Keratinocyte (primary cell): ENCODE measurements at places on chromosomes 16 and 17.

DNA sequence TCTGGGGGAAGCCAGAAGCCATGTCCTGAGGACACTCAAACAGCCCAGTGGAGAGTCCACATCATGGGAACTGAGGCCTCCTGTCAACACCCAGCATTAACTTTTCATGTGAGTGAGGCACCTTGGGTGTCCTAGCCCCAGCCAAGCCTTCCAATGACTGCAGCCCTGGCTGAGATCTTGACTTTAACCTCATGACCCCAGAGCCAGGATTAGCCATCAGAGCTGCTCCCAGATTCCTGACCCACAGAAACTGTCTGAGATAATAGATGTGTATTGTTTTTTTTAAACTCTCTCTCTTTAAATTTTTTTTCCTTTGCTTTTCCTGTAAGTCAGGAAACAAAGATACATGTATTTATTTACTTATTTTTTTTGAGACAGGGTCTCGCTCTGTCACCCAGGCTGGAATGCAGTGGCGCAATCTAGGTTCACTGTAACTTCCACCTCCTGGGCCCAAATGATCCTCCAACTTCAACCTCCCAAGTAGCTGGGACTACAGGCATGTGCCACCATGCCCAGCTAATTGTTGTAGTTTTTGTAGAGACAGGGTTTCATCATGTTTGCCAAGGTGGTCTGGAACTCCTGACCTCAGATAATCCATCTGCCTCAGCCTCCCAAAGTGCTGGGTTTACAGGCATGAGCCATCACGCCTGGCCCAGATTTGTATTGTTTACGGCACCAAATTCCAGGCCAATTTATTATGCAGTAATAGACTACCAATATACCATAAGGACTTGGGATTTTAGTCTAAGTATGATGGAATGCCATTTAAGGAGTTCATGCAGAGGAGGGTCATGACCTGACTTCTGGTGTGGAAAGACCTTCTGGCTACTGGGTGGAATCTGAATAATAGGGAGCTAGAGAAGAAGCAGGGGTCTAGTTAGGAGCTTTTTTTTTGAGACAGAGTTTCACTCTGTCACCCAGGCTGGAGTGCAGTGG is 14.0 kb upstream of the TMEM94 start:
- no peak for DNase-seq

DNA sequence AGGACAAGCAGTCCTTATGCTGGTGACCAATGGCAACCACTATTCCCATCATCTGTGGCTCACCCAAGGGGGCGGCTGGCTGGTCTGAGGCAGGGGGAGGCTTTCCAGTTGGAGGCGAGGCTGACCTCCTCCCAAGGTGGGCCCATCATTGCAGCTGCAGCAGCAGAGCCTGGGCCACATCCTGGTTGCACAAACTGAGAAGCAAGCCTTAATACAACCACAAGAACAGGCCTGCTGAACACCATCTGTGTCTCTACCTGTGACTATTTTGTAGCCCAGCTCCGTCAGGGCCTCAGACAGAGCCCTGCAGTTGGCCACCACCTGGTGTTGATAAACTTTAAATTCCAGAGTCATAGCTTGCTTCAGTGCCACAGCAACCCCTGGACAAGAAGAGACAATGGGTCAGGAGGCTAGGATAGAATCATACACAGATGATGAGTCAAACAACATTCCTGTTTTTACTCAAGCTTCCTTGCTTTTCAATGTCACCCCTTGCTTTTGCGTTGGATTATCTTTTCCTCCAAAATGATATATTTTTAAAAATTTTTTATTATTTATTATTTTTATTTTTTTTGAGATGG is 17.9 kb downstream of the SMCR8 start:
- DNase-seq = no peak

DNA sequence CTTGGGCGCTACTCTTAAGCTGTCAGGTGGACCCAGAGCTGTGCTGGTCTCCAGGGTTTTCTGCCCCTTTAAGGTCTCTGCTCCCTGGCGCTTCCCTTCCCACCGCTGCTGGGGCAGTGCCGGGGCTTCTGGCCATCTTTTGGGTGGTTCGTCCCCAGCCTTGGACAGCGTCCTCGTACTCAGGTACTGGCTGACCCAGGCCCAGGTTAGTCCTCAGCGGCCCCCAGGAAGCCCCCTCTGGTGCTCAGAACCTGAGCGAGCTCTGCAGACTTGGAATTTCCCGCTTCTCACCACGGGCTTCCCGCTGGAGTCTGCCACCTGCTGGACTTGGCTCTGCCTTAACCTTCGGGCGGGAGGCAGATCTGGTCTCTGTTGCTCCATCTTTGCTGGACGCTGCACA is 94.1 kb upstream of the ZNF750 start:
- DNase-seq = no peak

- no peak for DNase-seq
These were observed 40.2 kb upstream of the CIBAR2 start for GRCh38 chr16:85152414-85153030.

DNA sequence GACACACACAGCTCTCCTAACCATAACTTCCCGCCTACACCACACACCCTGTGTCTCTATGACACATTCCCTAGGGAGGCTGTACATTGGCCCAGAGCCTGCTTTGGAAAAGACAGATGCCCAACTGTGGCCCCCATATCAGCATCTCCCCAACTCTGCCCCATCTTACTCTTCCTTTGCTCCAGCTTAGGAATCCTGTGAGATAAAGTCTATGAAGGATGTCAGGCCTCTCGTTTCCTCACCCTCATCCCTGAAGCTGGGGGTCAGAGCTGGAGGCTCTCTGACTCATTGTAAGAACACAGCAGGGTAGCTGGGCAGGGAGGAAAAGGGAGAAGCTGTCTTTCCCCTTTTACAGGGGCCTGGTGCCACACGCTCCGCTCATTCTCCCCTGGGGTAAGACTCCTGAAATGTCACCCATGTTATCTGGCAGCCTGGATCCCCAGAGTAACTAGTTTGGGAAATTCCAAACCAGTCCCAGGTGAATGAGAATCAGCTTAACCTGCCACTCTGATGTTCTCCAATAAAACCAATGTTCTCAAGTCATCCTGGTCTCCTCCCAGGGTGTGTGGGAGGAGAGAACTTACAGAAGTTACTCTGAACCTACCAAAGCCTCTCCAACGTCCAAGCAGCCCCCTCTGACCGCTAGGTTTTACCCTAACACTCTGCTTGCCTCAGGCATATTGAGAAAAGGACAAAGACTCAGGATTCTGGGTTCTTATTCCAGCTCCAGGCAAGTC is 2.8 kb downstream of the RAPGEFL1 start:
- DNase-seq = no peak

DNA sequence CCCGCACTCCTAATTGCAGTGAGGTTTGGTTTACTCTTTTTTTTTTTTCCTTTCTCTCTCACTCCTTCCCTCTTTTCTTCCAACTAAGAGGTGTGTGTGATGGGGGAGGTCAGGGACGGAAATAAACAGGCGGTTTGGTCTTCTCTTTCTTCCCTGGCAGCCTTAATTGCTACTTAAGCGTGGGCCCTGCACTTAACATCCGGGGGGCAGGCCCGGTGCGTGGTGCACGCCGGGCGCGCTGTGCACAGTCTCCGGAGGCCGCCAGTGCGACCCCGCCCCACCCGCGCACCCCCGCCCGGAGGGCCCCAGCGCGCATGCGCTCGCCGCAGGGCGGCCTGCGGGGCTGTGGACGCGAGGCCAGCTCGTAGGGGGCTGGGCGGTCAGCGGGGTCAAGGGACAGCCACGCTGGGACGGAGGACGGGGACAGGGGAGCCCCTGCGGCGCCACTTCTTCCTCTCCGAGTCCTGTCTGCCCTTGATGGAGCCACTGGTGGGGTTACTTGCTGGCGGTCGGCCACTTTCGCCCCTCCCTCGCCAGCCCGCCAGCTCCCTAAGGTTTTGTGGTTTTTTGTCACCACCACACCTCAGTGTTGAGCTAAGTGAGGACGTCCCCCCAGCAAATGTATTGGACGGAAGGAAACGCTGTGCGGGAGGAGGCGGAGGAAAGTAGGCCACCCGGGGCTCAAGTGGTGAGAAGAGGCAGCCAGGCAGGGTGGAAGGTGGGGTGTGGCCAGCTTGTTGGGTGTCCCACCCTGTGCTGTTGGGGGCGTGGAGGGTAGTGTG is 120.9 kb downstream of the MRM1 start:
- no peak for DNase-seq

GRCh38 chr17:77736721-77737120 is 221.8 kb upstream of the TNRC6C start:
- DNase-seq = no peak

DNA sequence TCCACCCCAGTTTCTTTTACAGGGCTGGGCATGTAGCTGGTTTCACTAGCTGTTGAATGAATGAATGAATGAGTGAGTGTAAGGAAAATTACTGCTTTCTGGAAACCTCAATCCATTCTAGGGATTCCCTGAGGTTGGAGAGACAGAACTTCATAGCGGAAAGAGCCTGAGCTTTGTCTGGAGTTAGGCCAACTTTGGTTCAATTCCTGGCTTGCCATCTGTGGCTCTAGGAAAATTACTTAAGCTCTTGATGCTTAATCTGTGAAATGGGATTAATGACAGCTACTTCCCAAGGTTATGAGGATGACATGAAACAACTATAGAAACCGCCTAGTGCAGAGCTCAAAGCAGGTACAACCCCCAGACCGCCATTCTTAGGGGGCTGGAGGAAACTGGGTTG is 76.3 kb upstream of the AXIN2 start:
- DNase-seq = no peak

DNA sequence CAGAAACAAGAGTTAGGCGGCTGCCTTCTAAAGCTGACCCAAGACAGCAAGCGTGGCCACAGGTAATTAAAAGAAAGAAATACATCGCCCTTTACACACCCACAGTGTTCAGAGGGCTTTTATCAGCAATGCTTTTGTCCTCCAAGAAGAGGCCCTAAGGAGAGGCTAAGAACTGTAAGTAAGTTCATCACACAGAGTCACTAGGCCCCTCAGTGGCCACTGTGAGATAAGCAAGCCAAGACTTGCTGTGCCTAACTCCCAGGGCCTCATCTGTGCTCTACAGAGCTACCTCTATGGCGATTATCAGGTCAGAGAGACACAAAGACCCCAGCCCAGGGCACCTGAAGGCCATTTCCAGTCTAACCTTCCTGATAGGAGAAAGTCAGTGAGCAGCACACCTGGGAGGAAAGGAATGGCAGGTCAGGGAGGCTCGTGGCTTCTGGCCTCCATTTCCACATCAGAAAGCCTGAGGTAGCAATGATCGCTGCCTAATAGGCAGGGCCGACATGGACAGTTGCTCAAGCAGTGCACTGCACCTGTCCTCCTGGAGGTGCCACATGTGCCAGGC is 545.2 kb upstream of the CDH11 start:
- no peak for DNase-seq

GRCh38 chr16:14203166-14203565 is 132.0 kb downstream of the MRTFB start:
- DNase-seq = no peak

- no peak for DNase-seq
These were observed 49.4 kb downstream of the BEAN1 start for GRCh38 chr16:66476328-66477027.

DNA sequence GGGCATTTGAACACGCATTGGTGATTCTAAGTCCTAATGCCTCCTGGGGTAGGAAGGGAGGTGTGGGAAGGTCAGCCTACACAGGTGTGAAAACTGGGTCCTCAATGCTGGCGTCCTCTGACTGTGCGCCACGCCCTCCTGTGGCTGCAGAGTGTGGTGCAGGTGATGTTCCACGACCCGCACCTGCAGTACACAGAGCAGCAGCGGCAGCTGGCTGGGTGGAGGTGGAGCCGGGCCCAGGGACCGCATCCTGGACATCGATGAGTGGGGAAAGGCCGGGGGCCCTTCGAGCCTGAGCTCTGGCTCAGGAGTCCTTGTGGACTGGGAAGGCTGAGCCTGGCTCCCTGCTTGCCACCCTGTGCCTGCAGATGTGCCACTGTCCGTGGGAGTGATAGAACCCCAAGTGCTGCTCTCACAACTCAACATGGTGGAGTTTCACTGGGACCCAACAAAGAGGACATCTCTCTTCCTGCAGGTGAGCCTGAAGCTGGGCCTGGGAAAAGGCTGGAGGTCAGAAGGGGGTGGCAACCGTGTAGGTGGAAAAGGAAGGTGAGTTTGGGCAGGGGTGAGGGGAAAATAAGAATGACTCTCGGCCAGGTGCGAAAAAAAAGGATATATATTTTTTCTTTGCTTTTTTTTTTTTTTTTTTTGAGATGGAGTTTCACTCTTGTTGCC is 14.0 kb upstream of the STAC2 start:
- DNase-seq = peak; percentile 17

DNA sequence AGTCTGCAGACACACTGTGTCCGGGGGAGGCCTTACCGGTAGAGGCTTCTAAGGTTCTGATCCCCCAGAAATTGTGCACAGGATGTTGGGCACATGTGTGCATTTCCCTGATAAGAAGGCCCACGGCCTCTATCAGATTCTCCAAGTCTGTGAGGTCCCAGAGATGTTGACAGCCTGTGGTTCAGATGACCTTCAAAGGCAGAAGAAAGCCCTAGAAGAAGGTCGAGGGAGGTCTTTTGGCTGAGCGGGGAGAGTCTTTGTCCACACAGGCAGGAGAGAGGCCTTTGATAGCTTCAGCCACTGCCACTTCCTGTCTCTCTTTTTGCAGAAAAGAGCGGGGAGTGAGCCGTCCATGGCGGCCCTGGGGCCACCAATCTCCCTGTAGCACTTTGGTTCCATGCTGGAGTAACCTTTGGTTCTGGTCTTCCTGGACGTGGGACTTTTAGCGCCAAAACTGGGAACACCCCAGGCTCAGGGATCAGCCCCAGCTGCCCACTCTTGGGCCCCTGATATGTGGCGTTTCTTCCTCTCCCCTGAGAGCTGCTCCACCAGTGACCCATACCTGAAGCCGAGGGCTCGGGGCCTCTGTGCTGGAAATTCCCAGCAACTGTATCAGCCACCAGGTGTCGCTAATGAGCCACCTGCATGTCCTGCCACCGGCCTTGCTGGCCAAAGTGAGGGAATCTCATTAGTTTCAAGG is 28.1 kb upstream of the LGALS9 start:
- no peak for DNase-seq

- DNase-seq = no peak
These were observed 16.2 kb upstream of the PSMD7 start for GRCh38 chr16:74280448-74280847.

DNA sequence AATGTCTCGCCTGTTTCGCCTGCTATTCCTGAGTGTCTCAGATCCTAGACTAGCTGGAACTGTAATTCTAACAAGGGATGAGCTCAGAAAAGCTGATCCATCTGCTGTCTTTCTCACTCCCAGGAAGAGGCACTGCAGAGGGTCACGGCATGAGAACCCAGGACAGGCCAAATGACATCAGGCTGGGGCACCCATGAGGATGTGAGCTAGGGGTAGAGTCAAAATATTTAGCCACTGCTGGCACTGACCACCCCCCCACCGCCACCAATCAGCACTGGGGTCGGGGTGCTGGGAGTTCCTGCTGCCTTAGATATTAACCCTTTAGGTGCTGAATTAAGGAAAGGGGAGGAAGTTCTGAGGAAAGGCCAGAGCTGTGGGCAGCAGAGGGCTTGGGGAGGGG is 112.4 kb downstream of the IRX3 start:
- no peak for DNase-seq
